ENCODE measurements at places on chromosomes 16 and 17.

DNA sequence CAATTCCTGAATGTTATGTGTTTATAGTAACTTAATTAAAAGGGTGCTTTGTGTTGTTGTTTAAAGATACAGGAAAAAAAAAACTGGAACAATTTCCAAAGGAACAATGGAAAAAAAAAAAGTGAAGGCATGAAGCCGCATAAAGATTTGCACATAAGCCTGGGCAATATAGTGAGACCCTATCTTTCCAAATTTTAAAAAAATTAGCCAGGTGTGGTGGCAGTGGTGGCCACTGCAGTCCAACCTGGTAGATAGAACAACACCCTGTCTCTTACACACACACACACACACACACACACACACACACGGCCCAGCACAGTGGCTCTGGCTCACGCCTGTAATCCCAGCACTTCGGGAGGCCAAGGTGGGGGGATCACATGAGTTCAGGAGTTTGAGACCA is 21.9 kb downstream of the GJC1 start:
- no peak for DNase-seq

DNA sequence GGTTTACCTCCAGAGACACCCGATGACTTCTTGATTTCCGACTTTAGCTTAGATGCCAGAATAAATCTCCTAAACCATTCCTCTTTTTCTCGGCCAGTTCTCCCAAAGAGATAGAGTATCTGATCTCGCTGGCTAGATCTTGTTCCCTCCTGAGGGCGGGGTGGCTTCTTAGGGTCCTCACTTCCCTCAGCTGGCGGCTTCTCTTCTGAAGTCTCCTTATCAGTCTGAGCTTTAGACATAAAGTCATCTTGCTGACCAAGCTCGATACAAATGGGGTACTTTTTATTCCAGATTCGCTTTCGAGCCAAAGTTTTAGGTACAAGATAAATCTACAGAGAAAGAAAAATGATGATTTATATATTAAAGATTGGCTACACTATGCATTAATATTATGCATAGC is 63.6 kb upstream of the ERN1 start:
- DNase-seq, result no peak

DNA sequence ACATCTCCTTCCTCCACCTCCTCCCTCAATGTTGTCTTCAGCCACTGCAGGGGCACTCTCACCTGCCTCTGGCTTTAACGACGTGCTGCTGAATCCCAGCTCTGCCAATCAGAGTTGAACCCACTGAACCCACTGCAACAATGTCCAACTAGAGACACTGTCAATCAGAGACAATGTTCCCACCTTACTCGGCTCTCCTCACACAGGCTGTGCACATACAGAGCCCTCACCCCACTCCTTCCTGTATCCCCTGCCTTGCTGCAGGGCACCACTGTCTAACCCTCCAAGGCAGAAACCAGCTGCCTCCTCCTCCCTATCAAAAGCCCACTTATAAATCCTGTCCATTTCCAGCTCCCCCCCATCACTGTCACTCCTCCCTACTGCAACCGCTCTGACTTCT is 58.7 kb downstream of the ANKRD11 start:
- no peak for DNase-seq

DNA sequence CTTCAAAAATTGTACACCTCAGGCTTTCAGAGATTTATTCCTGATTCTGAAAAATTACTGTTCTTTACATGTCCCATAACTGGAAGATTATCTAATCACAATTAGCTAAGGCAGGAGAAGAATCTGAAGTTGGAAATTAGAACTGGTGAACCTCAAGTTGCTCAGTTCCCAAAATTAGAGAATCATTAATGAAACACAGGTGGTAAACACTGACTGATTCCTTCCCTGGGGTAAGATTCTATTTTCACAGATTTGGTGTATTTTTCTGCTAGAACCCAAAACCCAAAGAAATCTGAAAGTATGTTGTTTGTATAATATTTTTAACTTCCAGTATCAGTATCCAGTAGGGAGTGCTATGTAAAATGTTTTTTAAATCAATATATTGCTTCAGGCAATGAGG is 25.7 kb downstream of the PHKB start:
- no peak for DNase-seq
